ENCODE measurements at places on chromosomes 5 and 9. TPM values are rescaled to one million over a fixed set of nuclear protein-coding genes. Genes with fewer than 3 reads are reported as not detected.

LAMC3 gene
- 6.7 TPM for total RNA-seq

PLEKHG4B gene
- total RNA-seq, result 4.0 TPM

SPATA31D4 gene
- total RNA-seq, result not detected

SPOCK1 gene
- total RNA-seq, result 0.33 TPM

SLC12A2 gene
- 27.5 TPM for total RNA-seq

CCDC69 gene
- total RNA-seq, result 66.0 TPM

SPATA31A3 gene
- total RNA-seq, result not detected

LIX1 gene
- total RNA-seq, result not detected

NIM1K gene
- 3.0 TPM for total RNA-seq

SCGB3A2 gene
- total RNA-seq, result 1,419 TPM

TMOD1 gene
- 8.8 TPM for total RNA-seq

DBH gene
- total RNA-seq, result not detected

GABRA1 gene
- not detected for total RNA-seq

SOX30 gene
- not detected for total RNA-seq

C9 gene
- total RNA-seq, result not detected

GABRA6 gene
- total RNA-seq, result not detected

CMYA5 gene
- total RNA-seq, result 2.6 TPM

CCL27 gene
- total RNA-seq, result 32.5 TPM

SPINK5 gene
- total RNA-seq, result 2.2 TPM

DPP7 gene
- 108 TPM for total RNA-seq

KIF4B gene
- total RNA-seq, result 0.09 TPM

AGTPBP1 gene
- 44.0 TPM for total RNA-seq

CCDC107 gene
- total RNA-seq, result 49.4 TPM

Measured in upper lobe of left lung (tissue), 6 donors.